Panc1 (cell line): ENCODE measurements at places on chromosomes 12 and 14. TPM values are rescaled to one million over a fixed set of nuclear protein-coding genes. Genes with fewer than 3 reads are reported as not detected.

PSME1 gene
- 130 TPM for total RNA-seq

CEBPE gene
- total RNA-seq: not detected

KRT77 gene
- total RNA-seq: not detected

WNT5B gene
- 36.9 TPM for total RNA-seq

PAPLN gene
- total RNA-seq: 22.2 TPM

- H3K36me3 ChIP-seq: no peaks in the 10 kb centered on the region
- no peak overlapping the region for H3K27ac ChIP-seq
- no peaks in the 10 kb centered on the region for H3K4me1 ChIP-seq
- H3K4me3 ChIP-seq: no peak overlapping the region
These were observed 35.7 kb downstream of the FOXN4 start for GRCh38 chr12:109273354-109273753.
